A549 treated with ZK216348 at 1 μM for 4 hours (cell line): ENCODE measurements at places on chromosomes 3 and 15. TPM values are rescaled to one million over a fixed set of nuclear protein-coding genes. Genes with fewer than 3 reads are reported as not detected.

The C3orf85 gene
- total RNA-seq = not detected in 5 replicates

The RLBP1 gene
- total RNA-seq = not detected in 5 replicates

The AMOTL2 gene
- 35.6 to 51.8 TPM (median 51.2 TPM) in 5 replicates for total RNA-seq

The SUCLG2 gene
- total RNA-seq = 33.5 to 47.7 TPM (median 37.4 TPM) in 5 replicates
